ENCODE measurements at places on chromosomes 5 and 9. TPM values are rescaled to one million over a fixed set of nuclear protein-coding genes. Genes with fewer than 3 reads are reported as not detected.
A peak's percentile ranks its signal among the peaks of the same experiment; 100 is the strongest.

DNA sequence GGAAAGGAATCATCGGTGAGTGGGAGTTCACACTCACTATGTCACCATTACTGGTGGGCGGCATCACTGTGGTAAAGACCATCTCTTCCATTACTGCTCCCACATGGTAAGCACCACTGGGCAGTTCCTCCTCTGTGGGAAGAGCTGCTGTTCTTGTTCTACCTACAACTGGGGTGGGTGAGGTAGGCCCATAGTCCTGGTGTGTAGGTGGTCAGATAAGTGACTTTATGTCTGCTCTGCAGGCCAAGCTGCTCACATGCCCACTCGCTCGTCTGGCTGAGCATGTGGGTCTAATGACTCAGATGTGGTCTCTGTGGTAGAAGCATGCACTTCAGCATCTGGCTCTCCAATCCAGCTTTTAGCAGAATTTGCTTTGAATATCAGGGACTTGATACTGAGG lies 82.9 kb downstream of the TMEM215 start:
- H3K4me3 ChIP-seq: no peak overlapping the region
- no peak for DNase-seq
- no peak overlapping the region for H3K27ac ChIP-seq
- H3K27me3 ChIP-seq: no peaks in the 10 kb centered on the region

DNA sequence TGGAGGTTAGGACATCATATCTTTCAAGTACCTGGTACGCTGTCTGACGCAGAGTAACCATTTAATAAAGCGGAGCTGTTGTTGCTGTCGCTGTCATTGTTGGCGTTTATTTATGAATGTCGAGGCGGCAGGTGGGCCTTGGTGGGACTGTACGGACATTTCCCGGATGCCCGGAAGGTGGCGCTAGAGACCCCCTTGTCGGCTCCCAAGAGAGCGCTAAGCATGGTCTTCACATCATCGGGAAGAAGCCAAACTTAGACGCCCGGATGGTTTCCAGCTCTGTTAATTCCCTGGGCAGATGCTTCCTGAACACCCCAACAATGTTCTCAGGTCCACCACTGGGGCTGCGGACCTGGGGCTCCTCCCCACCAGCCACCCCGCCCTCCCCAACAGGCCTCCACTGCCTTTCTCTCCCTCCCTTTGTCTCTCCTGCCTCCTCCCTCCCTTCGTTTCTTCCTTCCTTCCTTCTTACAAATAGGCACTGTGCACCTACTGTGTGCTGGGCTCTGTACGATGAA lies 54.1 kb downstream of the DUSP1 start:
- H3K27ac ChIP-seq: peak overlapping the region; percentile 76
- H3K27me3 ChIP-seq: no peaks in the 10 kb centered on the region
- H3K36me3 ChIP-seq: no peaks in the 10 kb centered on the region
- DNase-seq: peak; percentile 89
- H3K4me1 ChIP-seq: no peaks in the 10 kb centered on the region
- peak overlapping the region; percentile 29 for H3K4me3 ChIP-seq

- no peaks in the 10 kb centered on the region for H3K4me1 ChIP-seq
- no peaks in the 10 kb centered on the region for H3K27me3 ChIP-seq
- H3K4me3 ChIP-seq: no peak overlapping the region
- peak overlapping the region; percentile 4 for H3K27ac ChIP-seq
These were observed 95.1 kb upstream of the HMHB1 start for GRCh38 chr5:143716881-143717280.

GRCh38 chr9:131312822-131313770 lies 23.6 kb downstream of the PLPP7 start:
- H3K27me3 ChIP-seq: no peaks in the 10 kb centered on the region
- DNase-seq: no peak
- no peak overlapping the region for H3K4me3 ChIP-seq

GRCh38 chr5:124790895-124791732 lies 44.7 kb upstream of the ZNF608 start:
- H3K27ac ChIP-seq: no peak overlapping the region
- no peak for DNase-seq
- H3K4me1 ChIP-seq: no peaks in the 10 kb centered on the region
- H3K27me3 ChIP-seq: no peaks in the 10 kb centered on the region
- H3K36me3 ChIP-seq: no peaks in the 10 kb centered on the region

DNA sequence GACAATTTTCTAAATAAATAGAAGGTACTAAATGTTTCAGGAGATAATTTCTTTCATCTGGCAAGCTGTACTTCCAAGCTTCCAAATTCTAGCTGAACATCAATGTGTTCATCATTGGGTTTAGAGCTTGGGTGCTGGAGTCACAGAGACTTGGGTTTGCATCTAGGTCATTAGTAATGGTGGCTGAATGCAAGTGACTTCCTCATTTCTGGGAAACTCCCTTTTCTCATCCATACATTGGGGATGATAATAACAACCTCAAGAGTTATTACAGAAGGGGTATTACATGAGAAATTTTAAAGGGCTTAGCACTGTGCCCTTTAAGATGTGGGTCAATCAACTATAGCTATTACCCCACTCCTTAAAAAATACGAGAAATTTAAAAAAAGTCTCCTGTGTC lies 41.1 kb upstream of the KLF4 start:
- no peak overlapping the region for H3K4me3 ChIP-seq
- no peaks in the 10 kb centered on the region for H3K36me3 ChIP-seq
- H3K27me3 ChIP-seq: no peaks in the 10 kb centered on the region
- no peak overlapping the region for H3K27ac ChIP-seq

DNA sequence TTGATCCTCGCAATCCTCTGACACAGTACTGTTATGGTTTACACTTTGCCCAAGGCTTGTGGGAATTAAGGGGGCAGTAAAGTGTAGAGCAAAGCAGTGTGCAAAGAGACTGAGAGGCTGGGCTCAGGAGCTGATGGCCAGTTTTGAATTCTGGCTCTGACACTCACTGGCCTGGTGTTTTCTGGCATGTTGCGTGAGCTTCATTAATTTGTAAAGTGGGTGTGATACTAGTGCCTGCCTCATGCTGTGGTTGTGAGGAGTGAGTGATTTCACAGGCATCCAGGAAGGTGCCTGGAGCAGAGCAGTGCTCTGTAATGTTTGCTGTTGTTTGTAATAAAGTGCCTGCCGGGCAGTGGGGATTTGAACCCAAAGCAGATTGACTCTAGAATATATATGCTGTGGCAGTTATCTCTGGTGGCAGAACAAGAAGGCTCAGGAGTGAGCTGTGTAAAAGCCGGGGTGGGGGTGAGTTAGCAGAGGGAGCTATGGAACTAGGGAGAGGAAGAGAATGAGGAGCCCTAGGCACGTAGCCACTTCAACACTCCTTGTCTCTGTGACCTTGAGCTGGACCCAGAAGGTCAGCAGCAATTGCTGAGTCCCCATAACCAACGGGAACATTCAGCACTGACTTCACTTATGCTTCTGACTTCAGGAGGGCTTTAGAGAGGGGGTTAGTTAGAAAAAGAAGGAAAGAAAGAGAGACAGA lies 108.5 kb downstream of the DOCK2 start:
- H3K36me3 ChIP-seq: no peaks in the 10 kb centered on the region
- no peaks in the 10 kb centered on the region for H3K27me3 ChIP-seq

DNA sequence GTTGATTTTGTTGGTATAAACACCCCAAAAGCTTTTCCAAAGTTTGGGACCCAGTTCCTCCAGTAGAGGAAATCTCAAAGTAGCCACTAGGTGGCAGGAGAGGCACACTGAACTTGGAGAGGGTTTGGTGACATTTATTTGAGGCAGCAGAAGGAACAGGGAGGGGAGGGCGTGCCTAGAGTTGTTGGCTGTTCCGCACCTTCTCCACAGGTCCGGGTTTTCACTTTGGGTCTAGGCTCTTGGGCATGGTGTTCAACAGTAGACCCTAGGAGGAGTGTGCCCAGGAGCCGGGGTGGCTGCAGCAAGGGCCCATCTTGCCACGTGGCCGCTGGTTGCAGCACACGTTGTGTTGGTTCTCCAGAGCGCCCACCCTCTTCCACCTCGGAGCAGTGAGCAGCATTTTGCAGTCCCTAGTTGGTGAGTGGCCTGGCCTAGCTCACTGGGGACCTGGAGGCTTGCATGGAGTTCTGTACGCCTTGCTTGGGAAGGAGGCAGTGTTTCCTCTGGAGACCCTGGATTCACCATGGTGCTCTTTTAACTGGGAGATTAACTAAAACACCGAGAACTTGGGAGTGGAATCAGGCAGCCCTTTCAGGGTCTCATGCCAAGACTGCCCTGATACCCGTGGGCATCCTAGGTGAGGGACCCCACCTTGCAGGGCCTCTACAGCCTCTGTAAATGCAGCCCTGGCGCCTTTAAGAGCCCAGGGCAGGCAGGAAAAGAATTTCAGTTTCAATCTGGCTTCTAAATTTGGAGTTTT lies 28.2 kb downstream of the PTPA start:
- H3K27me3 ChIP-seq: no peaks in the 10 kb centered on the region
- H3K27ac ChIP-seq: peak overlapping the region; percentile 99
- DNase-seq: peak; percentile 90
- peaks cover 68% of the 10 kb centered on the region for H3K4me1 ChIP-seq
- peaks cover 5% of the 10 kb centered on the region for H3K36me3 ChIP-seq
- peak overlapping the region; percentile 17 for H3K4me3 ChIP-seq

ADAMTS13 gene
- 2.4 TPM for total RNA-seq

ZNF883 gene
- 4.1 TPM for total RNA-seq

OTP gene
- not detected for total RNA-seq

DBH gene
- total RNA-seq: not detected
